ENCODE measurements at places on chromosomes 5 and 9.
A peak's percentile ranks its signal among the peaks of the same experiment; 100 is the strongest.

GRCh38 chr5:117473165-117473564, 898.5 kb upstream of the SEMA6A start:
- DNase-seq = no peak

- DNase-seq = no peak
Observed at GRCh38 chr5:53358794-53359193, 121.6 kb upstream of the FST start.

GRCh38 chr9:127263664-127264063, 910 bp upstream of the GARNL3 start:
- no peak for DNase-seq

GRCh38 chr5:159257007-159257406, 6.1 kb upstream of the UBLCP1 start:
- no peak for DNase-seq

DNA sequence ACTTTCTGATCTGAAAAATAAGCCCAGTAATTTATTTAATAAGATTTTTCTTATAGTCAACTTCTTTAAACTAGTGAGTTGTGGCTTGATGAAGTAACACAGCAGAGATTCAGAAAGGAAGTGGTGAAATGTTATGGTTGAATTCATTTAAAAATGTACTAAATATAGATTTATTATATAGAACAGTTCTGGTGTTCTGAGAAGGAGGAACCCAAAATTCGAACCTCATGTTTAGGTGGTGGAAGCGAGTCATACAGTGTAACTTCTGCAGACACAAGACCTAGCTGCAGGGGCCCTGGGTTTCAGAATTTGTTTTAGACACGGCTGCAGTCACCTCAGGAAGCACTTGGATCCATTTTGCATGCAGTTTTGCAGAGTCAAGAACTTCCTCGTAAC, 188.2 kb downstream of the TRIO start:
- DNase-seq = no peak

- DNase-seq = peak; percentile 66
Observed at GRCh38 chr5:158435161-158435616, 576.2 kb upstream of the CLINT1 start.

- DNase-seq = no peak
Observed at GRCh38 chr9:120513825-120514396, 66.1 kb downstream of the CDK5RAP2 start.

- DNase-seq = no peak
Observed at GRCh38 chr9:94706922-94707321, 19.6 kb upstream of the AOPEP start.

DNA sequence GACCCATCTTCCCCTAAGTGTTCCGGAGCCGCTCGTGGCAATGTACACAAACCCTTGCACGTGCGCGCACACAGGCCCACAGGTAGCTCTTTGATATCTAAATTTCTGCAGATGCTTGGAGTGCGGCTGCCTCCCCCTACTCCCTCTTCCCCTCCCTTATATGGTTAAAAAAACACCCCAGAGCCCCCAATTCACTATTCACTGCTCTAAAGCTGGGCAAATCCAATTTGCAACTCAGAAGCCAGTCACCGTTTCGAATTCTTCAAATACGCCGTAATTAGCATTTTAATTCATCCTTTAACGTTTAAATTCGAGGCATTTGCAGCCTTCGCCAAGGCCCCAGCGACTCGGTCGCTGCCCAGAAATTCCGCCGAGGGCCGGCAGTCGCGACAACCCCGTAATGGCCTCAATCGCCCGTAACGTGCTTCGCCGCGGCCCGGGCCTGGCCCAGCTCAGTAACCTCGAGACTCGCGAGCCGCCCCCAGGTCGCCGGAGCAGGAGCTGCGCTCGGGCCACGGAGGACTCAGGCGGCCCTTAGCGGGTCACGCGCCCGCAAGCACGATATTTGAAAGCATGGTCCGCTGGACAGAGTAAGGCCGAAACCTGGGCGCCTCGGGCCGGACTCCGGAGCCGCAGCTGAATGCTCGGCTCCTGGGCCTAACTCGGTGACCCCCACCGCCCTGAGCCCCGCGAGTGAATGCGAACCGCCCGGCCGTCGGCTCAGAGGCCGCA, 1.3 kb downstream of the IRX2 start:
- peak; percentile 33 for DNase-seq

- no peak for DNase-seq
Observed at GRCh38 chr9:38146844-38147243, 77.8 kb upstream of the SHB start.

DNA sequence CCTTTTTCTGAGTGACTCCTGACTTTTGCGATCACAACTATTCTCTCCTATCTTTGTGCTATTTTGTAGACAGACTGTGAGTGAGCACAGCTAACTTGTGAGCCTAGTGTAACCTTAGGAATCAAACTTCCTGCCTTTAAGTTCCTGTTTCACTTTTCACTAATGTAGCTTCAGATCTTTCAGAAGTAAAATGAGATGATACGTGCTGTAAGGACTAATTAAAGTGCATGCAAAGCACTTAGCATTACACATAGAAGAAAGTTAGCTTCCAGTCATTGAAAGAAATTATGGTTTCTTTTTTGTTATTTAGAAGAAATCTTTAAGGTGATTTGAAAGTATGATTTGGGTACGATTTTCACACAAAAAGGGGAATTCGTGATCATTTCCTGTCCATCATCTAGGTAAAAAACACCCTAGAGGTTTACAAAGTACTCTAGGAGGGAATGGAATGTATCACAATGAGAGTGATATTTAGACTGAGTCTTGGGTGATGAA, 122.7 kb downstream of the ST8SIA4 start:
- DNase-seq = no peak

- no peak for DNase-seq
Observed at GRCh38 chr5:131980696-131981095, 30.8 kb downstream of the ACSL6 start.

GRCh38 chr9:93267681-93268505, 84.0 kb downstream of the WNK2 start:
- DNase-seq = no peak

GRCh38 chr5:124372457-124372856, 374.0 kb downstream of the ZNF608 start:
- peak; percentile 3 for DNase-seq

GRCh38 chr9:126862104-126862761, 1.8 kb downstream of the ZBTB34 start:
- DNase-seq = no peak

GRCh38 chr5:119166026-119166425, 95.1 kb downstream of the DMXL1 start:
- DNase-seq = peak; percentile 45

DNA sequence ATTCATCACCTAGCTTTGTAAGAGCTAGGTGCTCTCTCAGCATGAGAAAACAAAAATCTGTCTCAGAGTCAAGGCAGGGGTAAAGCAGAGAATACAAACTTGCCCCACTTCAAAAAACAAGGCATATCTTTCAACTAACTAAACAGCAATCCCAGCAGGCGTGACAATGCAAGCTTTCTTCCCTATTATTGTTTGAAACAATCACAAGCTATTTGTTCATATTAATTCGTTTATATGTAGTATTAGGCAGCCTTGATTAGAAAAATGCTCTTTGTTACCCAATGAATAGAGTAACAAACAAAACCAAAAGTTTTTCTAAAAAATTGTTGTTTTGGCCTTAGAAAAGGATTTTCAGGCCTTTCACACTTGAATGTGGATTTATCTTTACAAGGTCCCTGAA, 71.1 kb downstream of the LPAR1 start:
- DNase-seq = no peak

DNA sequence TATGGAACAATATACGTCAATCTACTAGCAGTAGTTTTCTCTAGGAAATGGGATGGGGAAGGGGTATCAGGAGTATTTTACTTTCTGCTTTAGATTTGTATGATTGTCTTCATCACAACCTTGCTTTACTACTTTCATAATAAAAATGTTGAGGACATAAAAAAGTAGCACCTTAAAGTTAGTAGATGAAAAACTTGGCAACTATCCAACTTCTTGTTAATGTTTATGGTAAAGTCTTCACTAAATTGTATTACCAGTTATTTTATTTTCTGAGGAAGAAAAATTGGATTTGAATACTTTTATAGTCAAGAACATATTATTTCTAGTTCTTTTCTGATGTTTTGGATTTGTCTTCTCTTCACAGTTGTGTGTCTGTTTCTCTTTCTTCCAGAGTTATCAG, 372.1 kb downstream of the ARRDC3 start:
- no peak for DNase-seq

GRCh38 chr5:1830571-1831228, 29.5 kb downstream of the NDUFS6 start:
- no peak for DNase-seq

DNA sequence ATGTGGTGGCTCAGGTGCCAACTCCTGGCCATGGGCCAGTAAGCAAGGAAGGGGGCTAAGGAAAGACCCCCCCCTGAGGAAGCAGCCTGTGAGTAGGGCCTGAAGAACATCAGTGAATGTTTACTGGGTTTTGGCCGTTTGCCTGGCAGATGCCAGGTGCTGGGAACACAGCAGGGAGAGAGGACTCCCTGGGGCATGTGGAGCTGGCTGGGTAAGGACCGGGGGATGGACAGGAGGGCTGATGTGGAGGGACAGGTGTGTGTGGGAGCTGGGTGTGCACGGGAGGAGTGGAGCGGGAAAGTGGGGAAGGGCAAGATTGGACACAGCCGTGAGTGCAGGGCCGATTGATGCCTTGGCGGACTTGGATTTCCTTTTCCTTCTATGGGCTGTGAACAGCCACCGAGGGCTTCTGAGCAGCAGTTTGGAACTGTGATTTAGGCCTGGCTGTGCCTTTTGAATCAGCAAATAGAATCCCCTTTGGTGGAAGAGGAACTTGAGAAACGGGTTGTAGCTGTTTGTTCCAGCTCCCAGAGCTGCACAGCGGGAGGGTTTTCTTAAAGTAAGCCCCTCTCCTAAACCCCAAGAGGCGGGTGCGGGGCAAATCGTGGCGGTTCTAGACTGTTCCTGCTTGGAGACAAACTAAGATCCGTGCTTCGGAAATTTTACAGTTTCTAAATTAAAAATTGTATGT, 3.1 kb downstream of the HMCN2 start:
- no peak for DNase-seq

- DNase-seq = no peak
Observed at GRCh38 chr9:82475584-82476301, 487.2 kb downstream of the SPATA31D1 start.

DNA sequence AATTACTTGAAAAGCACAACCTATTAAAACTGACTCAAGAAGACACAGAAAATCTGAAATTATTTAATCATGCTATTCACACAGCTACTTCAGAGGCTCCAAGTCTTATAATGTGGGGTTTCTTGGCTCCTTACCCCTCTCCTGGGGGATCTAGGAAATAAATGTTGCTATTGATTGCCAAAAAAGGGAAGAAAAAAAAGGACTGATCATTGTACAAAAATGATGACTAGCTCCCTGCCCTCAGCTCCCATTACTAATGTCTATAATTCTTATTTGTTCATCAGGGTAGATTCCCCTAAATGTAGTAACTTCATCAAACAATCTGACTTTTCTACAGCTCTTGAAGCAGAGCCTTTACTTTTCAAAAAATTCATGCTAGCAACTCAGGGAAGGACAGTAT, 3.3 kb upstream of the SMC5 start:
- no peak for DNase-seq

DNA sequence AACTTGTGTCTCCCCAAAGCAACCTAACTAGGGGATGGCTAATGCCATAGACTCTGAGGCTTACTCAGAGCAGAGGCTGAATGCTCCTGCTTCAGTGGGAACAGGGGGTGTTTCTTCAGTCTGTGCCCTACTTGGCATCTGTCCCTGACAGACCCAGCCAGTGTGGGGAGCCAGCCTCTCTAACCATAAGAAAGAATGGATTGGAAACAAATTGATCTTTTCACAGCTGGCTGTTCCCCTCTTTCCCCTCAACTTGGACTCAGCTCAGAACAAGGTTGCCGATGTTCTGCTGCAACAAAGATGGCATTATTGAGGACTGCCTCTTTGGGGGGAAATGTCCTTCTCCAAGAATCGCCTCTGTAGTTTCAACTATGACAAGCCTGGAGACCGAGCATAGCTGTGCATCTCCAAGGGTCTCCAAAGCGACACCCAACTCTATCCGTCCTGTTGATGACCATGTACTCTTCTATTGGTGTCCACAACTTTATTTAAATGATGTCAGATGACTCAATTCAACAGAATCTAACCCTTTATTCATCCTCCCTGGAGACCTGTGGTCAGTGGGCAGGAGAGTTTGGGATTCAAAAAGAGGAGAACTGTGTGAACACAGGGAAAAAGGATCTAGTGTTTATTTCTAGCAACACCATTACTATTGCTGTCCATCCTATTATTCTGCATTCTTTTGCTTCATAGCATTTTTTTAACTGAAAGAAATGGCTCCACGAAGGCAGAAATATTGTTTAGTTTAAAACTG, 24.7 kb upstream of the TNC start:
- DNase-seq = peak; percentile 64

- no peak for DNase-seq
Observed at GRCh38 chr5:61860978-61861377, 445.0 kb upstream of the KIF2A start.

GRCh38 chr9:129038109-129038852, 1.9 kb downstream of the MIGA2 start:
- DNase-seq = no peak

DNA sequence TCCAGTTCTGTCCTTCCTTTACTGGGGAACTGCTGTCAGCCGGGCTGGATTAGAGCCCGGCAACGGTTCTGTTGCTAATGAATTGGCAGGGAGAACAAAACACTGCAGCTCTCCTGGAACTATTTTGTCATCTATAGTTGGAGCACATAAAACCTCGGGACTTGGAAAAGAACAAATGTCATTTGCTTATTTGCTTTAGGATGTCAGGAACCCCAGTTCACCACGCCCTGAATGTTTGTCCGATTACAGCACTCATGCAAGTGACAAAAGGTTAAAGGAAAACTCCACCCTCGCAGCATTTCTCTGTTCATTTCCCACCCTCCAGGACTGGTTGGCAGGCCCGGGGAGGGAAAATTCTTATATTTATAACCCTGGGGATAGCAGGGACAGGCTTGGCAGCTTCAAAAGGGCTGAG, 66.4 kb upstream of the PLPP1 start:
- peak; percentile 91 for DNase-seq

- no peak for DNase-seq
Observed at GRCh38 chr9:36870960-36871359, 163.1 kb downstream of the PAX5 start.

GRCh38 chr5:168660691-168661090, 81.5 kb upstream of the PANK3 start:
- no peak for DNase-seq

GRCh38 chr5:139065306-139065705, 132.9 kb downstream of the SIL1 start:
- no peak for DNase-seq

GRCh38 chr9:111728143-111728542, 66.6 kb downstream of the SHOC1 start:
- no peak for DNase-seq

- DNase-seq = no peak
Observed at GRCh38 chr9:115182264-115182663, 64.3 kb upstream of the TNC start.
